Motor neuron (in vitro differentiated cells): ENCODE measurements at places on chromosomes 5 and 9.

DNA sequence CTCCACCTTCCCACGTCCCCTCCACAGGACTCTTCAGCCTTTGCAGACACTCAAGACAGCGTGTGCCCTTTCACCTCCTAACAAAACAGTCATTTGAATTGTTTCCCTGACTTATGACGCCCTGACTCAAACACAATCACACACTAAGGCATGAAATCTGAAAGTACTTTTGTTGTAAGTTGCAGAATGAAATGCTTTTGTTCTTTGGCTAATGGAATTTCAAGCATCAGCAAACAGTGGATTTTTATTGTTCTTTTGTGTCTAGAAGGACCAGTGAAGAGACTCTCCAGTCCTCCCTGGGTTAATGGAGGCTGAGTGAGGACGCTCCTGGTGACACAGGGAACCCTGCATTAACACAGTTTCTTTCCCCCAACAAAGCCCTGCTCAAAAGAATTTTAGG is 380.1 kb downstream of the CTNND2 start:
- ATAC-seq: no peak

GRCh38 chr5:177313561-177314259 is 2.0 kb upstream of the MXD3 start:
- ATAC-seq: no peak

GRCh38 chr5:19067741-19068140 is 920.3 kb downstream of the CDH18 start:
- ATAC-seq: no peak

GRCh38 chr5:2353211-2353610 is 398.3 kb downstream of the IRX2 start:
- ATAC-seq: no peak

DNA sequence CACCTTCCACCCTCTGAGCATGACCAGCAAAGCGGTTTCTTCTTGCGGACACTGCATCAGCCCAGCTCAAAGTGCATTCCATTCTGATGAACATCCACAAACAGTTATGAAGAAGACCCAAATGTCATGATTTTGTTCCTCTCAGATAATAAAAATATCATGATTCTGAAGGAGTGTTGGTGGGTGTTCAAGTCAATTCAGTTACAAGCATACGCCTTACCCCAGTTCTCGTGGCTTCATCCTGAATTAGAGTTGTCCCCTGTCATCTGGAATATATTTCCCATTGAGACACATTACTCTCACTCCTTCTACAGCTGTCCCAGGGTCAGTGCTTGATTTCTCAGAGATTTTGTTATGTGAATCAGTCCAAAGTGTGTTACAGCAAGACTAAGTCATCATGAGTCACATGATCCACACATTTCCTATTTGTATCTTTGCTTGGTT is 325.4 kb downstream of the RFX3 start:
- ATAC-seq: no peak

GRCh38 chr9:12760758-12761157 is 14.1 kb upstream of the LURAP1L start:
- no peak for ATAC-seq

GRCh38 chr5:150789450-150789849 is 10.9 kb downstream of the SMIM3 start:
- ATAC-seq: no peak

GRCh38 chr9:126147936-126148870 is 178.4 kb upstream of the MVB12B start:
- ATAC-seq: no peak

- no peak for ATAC-seq
Observed at GRCh38 chr5:62149879-62150278, 156.1 kb upstream of the KIF2A start.

DNA sequence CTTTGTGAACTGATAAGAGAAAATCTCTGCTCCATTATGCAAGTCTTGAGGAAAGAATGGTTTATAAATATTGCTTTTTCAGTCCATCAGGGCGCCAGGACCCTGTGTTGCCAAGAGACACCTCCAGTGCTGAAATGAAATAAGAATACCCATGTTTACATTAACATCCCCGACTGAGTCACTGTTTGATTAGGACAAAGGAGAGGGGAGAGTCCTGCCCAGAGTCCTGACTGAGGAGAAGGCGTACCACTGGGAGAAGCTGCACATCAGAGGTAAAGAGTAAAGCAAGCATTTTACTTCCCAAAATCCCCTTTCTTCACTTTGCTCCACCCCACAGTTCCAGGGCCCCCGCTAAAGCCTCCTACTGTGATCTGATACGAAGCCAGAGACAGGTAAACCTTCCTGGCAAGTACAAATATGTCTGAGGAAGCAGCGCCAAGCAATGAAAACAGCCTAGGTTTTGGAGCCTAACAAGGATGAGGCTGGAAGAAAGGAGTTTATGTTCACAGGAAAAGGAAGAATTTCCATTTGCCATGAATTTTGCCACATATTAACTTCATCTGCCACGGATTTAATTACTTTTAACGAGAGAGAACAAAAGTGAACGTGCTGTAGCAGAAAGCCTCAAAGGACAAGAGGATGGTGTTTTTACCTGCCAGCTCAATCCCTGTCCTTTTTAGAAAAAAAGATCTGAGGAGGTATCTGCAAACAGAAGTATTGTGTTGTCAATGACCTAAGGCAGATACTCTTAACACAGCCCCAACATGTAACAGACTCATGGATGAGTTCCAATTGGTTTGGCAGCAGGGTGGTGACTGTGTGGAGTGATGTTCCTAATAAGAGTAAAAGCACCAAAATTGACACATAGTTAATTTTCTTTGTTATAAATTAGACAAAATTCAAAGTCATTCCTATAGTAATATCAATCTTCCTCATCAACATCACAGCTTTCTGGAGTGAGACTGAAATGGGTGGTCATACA is 209.4 kb upstream of the TLE4 start:
- ATAC-seq: peak; percentile 67

- no peak for ATAC-seq
Observed at GRCh38 chr5:50691399-50692016, 25.1 kb downstream of the PARP8 start.
